ENCODE measurements at places on chromosomes 6 and 20. TPM values are rescaled to one million over a fixed set of nuclear protein-coding genes. Genes with fewer than 3 reads are reported as not detected.

The CCDC170 gene
- not detected for total RNA-seq

GRCh38 chr6:32151181-32151862 is 417 bp downstream of the PRRT1 start:
- DNase-seq = no peak

DNA sequence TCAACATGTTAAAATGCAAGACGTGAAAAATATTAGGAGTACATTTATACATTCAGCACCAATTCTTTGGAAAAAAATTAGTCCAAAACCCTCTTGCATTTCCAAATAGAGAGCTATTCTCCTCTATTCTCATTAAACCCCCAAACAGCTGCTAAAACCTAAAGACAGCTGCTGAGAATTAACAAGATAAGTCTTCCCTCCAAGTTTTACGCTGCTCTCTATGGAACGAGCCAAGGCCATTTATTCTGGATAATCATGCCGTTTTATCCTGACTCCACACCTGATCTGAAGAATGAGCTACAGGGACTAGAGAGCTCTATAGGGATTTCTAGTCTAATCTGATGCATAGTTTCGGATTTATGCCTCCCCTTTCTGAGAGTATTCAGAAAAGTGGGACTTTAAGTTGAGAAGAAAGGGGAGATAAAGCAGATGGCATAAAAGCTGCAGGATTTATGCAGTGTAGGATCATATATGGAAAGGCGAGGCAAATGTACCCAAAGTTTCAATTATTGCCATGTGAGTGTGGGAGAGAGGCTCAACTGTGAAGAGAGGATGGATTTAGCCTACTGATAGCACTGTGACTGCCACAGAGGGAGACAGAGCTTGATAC is 64.7 kb upstream of the HS3ST5 start:
- no peak for DNase-seq

DNA sequence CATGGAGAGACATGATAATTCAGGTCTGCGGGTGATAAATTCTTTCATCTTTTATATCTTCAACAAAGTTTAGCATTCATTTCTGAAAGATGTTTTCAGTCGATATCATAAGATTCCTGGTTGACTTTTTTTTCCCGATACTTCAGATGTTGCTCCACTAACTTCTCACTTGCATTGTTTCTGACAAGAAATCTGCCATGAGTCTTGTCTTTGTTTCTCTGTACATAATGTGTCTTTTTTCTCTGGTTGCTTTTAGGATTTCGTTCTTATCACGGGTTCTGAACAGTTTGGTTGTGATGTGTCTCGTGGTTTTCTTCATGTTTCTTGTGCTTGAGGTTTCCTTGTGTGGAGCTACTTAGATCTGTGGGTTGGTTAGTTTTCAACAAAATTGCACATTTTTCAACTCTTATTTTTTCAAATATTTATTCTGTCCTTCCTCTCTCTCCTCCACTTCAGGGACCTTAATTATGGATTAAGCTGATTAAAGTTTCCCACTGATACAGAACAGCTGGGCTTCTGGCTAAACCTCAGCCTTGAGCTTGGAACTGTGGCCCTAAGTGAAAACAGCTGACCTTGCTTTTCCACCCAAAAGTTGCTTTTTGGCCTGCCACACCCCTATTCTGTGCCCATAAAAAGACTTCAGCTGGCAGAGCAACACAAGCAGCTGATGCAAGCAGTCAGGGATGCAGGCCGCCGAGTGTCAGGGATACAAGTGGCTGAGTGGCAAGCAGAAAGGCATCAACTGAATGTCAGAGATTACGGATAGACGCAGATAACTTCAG is 97.9 kb upstream of the SNX9 start:
- no peak for DNase-seq

DNA sequence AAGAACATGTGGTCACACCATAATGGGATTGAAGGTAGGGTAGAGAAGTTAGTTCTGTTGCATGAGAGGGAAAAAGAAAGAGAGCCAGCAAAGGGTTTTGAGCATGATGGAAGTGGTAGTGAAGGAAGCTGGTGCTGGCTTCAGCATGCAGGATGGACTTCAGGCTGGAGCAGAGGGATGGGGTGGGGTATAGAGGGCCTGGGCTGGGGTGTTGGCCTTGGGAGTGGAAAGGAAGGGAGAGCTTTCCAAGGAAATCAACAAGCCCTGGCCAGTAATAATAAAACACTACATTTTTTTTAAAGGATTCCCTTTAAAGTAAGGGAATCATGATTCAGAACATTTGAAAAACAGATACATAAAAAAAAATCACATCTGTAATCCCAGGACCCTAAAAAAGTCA is 61.2 kb downstream of the LAMA4 start:
- DNase-seq = no peak

- no peak for DNase-seq
Measured at GRCh38 chr20:40743141-40743775, 54.2 kb upstream of the MAFB start.

Measured in A172 (cell line).